ENCODE measurements at places on chromosomes 1 and 21.
A peak's percentile ranks its signal among the peaks of the same experiment; 100 is the strongest.

- no peak for DNase-seq
Observed at GRCh38 chr1:154945962-154946850, 9.7 kb upstream of the PMVK start.

DNA sequence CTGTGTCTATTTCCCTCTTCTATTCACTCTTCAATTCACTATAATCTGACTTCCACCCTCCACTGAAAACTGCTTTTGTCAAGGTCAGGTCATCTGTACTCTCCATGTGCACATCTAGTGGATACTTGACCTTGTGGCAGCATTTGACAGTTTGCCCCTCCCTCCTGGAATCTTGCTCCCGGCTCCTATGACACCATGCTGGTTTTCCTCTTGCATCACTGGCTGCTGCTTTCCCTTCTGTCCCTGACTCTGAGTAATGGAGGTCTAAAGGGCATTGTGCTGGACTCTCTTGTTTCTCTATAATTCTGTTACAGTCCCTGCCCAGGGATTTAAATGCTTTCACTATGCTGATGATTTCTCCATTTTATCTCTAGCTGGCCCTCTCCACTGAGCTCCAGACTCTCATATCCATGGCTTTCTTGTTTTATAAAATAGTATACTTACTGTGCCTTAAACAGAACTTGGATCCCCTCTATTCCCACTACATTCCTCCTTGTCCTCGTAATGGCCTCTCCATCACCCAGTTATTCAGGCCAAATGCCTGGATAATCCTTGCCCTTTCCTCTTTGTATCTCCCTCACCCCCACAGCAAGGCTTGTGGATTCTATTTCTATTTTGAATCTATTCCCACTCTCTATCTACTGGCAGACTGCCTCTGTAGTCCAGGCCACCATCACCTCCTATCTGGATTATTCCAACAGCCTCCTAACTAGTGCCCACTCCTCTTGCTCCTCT, 36.8 kb upstream of the PODN start:
- no peak for DNase-seq

GRCh38 chr21:38492007-38492406, 6.3 kb downstream of the ERG start:
- no peak for DNase-seq

DNA sequence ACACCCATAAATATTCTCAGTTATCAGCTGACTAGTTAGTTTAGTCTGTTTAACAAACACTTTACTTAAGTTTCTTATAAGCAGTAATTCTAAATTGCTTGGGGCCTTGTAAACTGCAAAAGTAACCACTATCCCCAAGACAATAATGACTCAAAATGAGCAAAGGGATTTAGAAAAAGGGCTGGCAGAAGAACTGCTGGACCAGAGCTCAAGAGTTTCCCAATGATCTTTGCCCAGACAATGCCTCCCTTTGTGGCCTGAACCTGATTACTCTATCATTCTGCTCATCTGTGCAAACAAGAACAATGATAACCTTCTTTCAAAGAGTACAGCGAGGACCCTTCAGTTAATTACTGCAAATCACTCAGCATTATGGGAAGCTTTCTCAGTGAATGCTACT, 123.5 kb downstream of the TIAM1 start:
- no peak for DNase-seq

- no peak for DNase-seq
Observed at GRCh38 chr21:25385911-25386474, 221.3 kb downstream of the MRPL39 start.

GRCh38 chr1:29501227-29501976, 265.1 kb downstream of the PTPRU start:
- no peak for DNase-seq

GRCh38 chr1:44357710-44358109, 2.7 kb upstream of the ERI3 start:
- no peak for DNase-seq

DNA sequence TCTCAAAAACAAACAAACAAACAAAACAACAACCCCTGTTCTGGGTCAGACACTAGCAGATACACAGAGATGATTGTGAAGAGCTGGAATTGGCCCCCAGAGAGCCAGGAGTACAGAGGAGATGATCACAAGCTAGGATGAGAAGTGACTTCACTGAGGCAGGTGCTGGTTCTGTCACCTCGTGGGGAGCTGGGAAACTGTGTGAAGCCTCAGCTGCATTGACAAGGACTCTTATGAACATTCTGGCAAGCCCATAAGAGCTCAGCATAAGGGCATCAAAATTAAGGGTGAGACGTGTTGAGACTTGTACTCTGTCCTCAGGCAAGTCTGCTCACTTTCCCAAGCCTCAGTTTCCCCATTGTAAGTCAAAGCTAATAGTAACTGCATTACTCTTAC, 14.7 kb upstream of the PTP4A2 start:
- no peak for DNase-seq

DNA sequence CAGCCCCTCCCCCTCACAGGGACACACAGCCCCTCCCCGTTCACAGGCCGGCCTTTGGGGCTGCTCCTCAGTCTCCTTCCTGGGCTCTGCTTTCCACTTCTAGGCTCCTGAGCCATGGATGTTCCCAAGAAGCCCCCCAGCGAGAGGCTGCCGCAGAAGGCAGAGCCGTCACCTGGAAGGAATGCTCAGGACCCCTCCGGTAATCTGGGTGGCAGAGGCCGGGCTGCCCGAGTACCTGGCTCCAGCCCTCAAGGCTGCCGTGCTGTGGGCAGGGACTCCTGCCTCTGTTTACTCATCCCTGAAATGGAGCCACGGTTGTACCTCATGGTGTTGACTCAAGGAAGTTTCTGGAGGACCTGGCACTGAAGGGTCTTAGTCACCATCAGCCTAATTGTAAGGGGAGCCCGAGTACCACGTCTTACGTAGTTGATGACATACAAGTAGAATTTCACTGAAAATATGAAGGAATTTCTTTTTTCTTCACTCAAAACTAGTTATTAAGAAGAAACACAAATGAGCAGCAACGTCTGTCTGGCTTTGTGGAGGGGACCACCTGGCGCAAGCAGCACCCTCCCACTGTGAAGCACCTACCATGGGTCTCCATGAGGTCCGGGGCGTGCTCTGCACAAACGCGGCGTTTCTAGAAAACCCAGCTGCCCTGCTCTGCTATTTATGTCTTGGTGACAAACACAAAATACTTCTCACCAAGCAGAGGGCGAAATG, 33.7 kb downstream of the PRDM15 start:
- DNase-seq, result no peak

- no peak for DNase-seq
Observed at GRCh38 chr1:46960250-46960649, 19.0 kb upstream of the CYP4A11 start.

DNA sequence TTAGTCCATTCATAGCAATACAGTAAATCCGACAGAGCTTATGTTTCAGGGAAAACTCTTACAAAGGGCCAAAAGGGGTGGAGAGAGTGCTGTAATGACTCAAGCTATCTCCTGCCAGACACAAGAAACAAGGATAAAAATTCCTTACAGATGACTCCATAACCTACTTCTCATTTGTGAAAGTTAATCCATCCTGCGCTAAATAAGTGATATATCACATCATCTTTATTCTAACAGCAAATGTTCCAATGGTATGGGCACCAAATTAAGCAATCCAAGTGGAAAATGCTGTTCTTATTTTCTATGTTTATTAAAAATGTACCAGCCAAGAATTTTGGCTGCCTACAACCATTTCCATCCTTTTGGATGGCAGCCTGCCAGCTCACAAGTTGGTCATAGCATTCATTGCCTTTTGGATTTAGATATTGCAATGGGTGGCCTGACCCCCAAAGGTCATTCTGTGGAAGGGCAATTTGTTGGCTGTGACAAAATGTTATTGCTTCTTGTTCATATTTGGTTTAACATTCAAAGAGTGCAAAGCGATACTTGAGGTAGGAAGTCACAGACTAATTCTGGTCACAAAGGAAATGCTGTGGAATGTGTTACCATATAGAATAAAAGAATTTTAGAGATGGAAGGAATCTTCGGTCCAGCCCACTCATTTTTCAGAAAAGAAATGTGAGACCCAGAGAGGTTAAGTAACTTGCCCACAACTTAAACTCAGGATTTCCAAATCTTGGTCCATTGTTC, 2.8 kb upstream of the ENAH start:
- DNase-seq, result no peak

GRCh38 chr1:116115476-116116439, 4.6 kb downstream of the MAB21L3 start:
- no peak for DNase-seq

- no peak for DNase-seq
Observed at GRCh38 chr1:167148421-167148820, 54.5 kb downstream of the STYXL2 start.

GRCh38 chr1:16888860-16889816, 6.6 kb upstream of the RNU1-2 start:
- peak; percentile 86 for DNase-seq

DNA sequence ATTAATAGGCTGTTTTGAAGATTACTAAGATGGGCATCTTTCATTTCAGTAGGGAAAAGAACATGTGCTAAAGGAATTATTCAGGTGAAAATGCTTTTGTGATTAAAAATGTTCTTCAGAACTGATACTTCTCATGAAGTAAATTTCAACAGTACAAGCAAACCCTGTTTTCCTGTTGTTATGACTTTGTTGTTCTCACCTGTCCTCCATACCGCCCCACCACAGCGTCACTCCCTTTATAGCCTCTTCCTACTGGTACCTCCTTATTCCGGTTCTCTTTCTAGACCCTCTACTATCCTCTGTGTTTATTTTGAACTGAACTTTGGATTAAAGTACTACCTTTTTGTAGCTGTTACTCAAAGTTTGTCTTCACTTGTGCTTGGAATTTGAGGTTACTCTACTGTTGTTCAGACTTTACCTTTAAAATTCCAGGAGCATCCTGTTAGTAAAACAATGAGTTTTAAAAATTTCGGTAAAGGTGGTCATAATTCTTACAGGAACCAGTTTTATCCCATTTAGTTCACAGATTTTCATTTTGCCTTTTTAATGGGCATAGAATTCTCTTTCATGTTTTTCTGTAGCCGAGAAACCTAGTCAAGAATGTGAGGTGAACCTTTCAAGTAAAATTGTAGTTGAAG, 10.9 kb downstream of the CNST start:
- no peak for DNase-seq

GRCh38 chr1:41497056-41497440, 12.6 kb upstream of the EDN2 start:
- DNase-seq, result no peak

DNA sequence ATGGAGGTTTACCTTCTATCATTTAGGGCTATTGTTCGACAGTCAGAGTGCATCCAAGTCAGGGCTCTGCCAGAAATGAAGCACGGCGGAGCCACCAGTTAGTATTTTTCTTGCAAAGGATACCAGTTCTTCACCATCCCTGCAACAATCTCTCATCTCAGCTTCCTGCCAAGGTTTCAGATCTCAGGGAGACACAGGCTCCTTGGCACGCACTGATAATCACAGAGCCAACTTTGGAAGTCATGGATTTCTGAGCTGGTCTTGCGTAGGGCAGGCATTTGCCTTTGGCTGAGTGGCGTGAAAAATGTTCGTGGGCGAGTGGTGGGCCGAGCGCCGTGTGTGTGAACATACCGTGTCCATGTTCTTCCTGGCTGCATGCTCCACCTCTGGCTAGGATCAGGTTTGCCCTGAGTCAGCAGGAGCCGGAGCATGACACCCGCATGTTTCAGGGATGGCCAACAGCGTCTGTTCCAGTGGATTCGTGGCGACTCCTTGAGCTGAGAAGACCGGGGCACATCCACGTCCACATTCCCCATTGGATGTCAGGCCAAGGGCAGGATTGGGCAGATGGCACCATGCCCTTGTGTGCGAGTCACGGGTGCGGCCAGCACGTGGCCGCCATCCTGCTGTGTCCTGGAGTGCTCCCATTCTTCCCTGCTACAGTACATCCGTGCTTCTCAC, 118.5 kb upstream of the C1orf174 start:
- no peak for DNase-seq

DNA sequence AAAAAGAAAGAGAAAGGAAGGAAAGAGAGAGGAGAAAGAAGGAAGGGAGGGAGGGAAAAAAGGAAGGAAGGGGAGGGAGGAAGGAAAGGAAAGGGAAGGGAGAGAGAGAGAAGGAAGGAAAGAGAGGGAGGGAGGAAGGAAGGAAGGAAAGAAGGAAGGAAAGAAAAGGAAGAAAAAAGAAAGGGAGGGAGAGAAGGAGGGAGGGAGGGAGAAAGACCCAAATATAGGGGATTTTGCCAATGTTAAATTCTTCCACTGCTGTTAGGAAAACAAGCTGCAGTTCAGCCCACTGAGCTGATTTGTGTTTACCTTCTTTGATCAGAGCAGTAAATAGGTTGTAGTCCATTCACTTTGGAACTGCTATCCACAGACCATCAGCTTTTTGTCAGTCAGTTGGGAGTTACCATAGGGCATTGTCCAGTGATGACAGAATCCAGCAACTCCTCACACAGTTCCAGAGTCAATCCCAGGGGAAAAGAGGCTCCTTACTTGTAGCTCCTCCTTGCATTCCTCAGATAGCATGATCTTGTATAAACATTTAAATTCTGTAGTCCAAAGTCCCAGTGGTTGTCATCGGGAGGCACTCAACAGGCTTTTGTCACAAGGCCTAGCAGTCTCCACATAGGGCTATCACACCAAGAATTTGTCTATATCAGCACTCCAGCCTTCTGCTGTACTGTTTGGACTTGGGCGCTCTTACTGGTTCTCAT, 13.5 kb upstream of the PPP1R8 start:
- DNase-seq, result no peak

DNA sequence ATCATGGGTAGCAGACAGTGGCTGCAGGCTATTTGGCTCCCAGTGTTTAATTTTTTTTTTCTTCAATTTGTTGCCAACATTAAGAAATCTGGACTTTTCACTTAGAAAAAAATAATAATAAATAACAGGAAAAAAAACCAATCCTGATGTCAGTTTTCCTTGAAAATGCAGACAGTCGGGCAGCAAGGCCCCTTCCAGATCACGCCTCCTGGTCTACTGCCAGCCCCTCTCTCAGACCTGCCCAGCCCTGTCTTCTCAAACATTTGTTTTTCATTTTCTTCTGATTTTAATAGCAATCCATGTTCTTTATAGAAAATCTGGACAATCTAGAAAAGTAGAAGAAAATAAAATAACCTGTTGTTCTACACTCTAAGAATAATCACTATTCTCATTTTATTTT, 15.5 kb downstream of the IFNGR2 start:
- no peak for DNase-seq
